ENCODE measurements at places on chromosomes 5 and 9. TPM values are rescaled to one million over a fixed set of nuclear protein-coding genes. Genes with fewer than 3 reads are reported as not detected.

DNA sequence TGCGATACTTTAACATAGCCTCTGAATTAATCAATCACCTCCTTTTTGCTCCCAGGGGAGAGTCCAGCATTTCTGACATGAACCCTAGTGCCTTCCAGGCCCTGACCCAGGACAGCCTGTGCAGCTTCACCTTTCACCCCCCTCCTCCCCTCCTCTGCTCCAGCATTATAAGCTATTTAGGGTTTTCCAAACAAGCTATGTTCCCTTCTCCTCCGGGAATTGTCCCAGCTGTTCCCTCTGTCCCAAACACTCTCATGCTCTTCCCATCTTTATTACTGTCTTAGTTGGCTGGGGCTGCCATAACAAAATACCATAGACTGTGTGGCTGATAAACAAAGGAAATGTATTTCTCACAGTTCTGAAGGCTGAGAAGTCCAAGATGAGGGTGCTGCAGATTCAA, 161.5 kb downstream of the EBF1 start:
- no peak for DNase-seq

The CARTPT gene
- not detected for total RNA-seq

GRCh38 chr5:159780246-159780645, 136.0 kb upstream of the ADRA1B start:
- DNase-seq = no peak

- no peak for DNase-seq
Measured at GRCh38 chr5:81161012-81161601, 72.0 kb upstream of the CKMT2 start.

GRCh38 chr5:132658381-132659302, 669 bp downstream of the IL13 start:
- no peak for DNase-seq

- no peak for DNase-seq
Measured at GRCh38 chr5:91188755-91189154, 194.4 kb downstream of the ARRDC3 start.

DNA sequence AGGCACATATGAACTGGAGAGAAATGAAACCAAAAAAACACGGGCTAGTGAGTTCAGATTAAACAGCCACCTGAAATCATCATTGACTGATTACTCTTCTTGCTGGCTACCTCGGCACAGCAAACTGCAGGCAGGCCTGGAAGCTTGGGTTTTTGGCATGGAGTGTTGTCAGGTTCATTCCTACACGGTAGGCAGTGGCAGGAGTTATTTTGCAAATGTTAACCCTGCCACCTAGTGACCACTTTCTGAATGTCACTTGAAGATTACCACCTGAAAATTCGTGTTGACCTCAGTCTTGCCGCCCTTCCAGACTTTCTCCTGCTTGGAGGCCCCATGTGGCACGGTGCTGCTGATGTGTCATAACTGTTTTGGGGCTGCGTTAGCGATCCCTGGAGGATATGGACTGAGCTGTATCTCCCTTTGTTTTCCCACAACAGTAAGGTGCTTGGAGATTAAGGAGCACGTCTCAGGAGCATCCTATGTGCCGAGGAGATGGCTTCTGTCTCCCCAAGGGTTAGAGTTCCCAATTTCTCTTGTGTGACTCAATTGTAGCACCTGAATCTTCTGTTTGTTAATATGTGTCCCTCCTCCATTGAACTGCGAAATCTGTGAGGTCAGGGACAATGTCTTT, 12.7 kb upstream of the CD180 start:
- peak; percentile 36 for DNase-seq

- DNase-seq = no peak
Measured at GRCh38 chr5:136195971-136196820, 3.2 kb upstream of the SMIM32 start.

GRCh38 chr9:96418083-96418919, at the start of gene ZNF367:
ZNF367 (minus strand) TSS chr9:96418370; CDS start chr9:96418032, 338 bp downstream.
- peak; percentile 92 for DNase-seq

- no peak for DNase-seq
Measured at GRCh38 chr9:99345942-99346341, 123.9 kb downstream of the SEC61B start.

DNA sequence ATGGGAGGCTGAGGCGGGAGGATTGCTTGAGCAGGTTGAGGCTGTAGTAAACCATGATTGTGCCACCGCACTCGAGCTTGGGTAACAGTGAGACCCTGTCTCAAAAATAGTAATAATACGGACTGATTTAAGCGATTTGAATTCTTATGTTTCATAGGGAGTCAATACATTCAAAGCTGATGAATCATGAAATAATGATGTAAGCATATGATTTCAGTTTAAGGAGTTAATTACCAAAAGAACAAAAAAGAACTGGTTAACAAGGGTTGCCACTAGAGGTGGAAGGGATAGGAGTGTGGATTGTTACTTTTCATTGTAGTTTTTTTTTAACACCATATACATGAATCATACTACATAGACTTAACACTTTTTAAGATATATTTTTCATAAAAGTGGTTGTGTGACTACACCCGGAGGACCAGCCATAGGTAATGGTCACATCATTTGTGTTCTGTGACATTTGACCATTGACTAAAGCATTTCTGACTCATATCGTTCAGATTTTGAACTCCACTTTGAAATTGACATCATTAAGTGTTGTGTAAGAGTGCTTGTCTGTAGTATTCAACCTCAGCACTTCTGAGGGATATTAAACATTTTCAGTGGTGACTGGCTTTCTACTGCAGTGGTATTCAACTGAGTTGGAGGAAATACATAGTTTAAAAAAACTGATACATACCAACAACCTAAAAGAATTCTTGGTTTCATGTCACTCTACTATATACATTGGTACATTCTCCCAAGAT, 7.0 kb downstream of the TRMT10B start:
- no peak for DNase-seq

DNA sequence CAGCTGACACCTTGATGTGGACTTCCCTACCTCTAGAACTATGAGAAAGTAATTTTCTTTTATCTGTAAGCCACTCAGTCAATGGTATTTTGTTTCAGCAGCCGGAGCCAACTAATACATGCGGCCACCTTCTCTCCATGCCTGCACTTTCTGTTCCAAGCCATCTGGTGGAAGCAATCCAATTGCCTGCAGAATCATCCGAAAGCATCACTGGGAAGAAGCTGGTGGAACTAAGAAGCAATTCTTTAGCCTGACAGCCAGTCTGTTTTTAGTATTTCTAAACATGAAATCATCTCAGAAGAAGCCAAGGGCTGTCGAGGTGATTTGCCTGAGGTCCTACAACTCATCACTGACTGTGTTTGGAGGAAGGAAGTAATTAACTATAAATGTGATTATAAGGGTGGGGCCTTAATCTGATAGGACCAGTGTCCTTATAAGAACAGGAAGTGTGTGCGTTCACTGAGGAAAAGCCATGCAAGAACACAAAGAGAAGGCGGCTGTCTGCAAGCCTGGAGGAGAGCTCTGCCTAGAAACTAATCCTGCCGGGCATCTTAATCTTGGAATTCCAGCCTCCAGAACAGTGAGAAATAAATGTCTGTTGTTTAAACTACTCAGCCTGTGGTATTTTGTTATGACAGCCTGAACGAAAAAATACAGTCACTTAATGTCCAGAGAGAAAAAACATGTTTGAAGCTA, 49.1 kb downstream of the NXNL2 start:
- no peak for DNase-seq

The SLC25A2 gene
- 0.32 TPM for total RNA-seq

- no peak for DNase-seq
Measured at GRCh38 chr5:149687486-149688168, 42.5 kb upstream of the PPARGC1B start.

The PLPP7 gene
- total RNA-seq = 1.5 TPM

- DNase-seq = peak; percentile 10
Measured at GRCh38 chr9:21709464-21710058, 92.9 kb upstream of the MTAP start.

DNA sequence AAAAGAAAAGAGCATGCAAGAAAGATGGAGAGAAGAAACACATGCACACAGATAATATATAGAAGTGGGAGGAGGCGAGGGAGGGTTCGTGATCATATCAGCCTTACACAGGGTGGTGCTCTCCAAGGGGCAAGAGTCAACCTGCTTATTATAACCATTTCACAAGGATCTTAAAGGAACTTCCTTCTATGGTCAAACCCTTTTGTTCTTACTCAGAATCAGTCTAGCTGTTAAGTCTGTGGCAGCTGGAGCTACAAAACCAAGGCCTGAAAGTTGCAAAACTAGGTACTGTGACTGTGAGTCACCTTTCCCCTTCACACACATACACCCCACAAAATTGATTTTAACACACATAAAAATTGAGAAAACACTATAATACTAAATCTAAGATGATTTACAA, 18.5 kb upstream of the ERMP1 start:
- no peak for DNase-seq

GRCh38 chr5:180074462-180074861, 2.9 kb upstream of the RNF130 start:
- DNase-seq = no peak

- DNase-seq = peak; percentile 32
Measured at GRCh38 chr9:121662891-121663580, 11.6 kb downstream of the DAB2IP start.

The BHMT2 gene
- total RNA-seq = 2.5 TPM

DNA sequence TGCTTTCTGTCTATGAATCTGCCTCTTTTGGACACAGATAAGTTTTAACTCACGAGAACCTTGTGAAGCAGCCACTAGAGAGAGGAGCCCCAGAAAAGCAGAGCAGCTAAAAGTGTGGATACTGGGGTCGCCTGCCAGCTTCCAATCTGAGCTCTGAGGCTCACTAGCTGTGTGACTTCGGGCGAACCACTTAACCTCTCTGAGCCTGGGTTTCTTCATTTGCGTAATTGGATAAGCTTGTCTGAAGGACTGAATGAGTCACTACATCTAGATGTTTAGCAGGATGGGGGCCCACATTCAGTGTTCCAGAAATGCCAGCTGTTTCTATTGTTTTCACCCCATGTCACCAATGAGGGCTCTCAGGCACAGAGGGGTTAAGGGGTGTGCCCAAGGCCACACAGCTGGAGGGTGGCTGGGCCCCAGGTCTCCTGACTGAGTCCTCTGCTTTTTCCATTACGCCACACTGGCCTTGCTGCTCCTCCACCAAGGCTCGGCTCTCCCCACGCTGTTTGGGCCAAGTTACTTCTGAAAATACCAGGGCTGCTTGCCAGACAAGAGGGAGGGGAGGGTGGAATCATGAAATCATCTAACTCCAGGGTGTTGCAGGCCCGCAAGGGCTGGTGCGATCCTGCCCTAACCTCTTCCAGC, 36.2 kb downstream of the SH3PXD2B start:
- peak; percentile 60 for DNase-seq

- DNase-seq = no peak
Measured at GRCh38 chr5:143534761-143535154, 131.3 kb upstream of the NR3C1 start.

DNA sequence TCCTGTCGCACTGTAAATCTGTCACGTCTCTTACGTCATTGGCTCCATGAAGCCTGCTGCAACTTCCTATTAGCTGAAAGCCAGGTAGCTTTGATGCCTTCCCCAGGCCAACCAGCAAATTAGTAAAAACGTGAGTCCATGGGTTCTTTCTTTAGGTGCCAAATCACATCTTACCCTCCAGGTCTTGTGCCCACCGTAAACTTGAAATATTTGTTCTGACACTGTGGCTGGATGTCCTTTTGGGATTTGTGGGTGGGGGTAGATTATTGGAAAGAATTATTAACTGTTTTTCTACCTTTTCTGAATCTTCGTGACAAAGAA, 172.8 kb downstream of the NR3C1 start:
- DNase-seq = no peak

DNA sequence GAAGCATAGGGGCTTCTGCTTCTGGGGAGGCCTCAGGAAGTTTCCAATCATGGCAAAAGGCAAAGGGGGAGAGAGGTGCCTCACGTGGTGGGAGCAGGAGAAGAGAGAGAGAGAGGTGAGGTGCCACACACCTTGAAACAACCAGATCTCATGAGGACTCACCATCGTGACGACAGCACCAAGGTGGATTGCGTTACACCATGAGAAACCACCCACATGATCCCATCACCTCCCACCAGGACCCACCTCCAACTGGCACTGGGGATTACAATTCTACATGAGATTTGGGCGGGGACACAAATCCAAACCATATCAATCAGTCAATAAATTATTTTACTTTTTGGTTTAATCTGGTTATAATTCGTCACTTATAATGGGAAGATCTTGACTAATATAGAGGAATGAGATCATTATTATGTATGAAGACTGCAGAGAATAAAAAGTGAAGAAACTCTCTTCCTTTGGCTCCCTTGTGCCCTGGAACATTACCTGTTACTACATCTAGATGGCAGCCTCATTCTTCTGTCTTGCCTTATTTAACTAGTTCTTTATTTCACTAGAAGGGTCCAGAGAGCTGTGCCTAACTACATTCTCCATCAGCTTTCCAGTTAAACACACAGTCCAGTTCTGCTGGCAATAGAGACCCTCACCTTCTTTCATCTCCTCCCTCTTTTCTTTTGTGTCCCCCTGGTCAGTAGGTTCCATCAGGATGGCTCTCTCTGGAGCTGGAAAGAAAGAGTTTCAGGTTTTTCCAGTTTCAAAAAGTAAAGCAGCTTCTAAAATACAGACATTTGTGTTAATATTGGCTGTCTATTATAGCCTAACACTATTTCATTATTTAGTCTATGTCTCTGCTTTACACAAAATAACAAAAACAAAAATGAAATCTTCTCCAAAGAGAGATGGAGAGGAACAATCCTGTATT, 21.7 kb upstream of the SPINK7 start:
- DNase-seq = no peak

- DNase-seq = no peak
Measured at GRCh38 chr9:129166623-129167557, 11.2 kb downstream of the IER5L start.

DNA sequence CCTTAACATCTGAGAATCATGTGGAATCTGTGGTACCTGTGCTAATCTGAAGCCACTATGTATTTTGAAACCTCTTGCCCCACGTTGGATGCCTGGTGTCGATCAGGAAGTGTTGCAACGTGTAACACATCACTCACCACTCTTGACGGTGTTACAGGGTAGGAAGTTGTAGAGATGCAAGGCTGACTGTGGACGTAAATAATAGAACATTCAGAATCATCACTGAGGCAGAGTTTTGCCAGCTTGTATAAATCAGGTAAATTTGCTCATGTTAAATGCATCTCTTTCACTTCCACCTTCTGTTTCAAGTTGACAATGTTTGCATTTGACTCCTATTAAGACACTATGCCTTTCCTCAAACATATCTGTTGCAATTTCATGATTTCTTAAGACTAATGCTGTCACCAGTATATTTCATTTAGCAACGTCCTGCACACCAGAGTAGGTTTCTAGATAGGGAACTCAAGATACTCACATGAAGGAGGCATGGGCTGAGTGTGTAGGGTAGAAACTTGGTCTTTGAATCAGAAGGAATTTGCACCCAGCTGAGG, 38.1 kb downstream of the BASP1 start:
- DNase-seq = no peak

The LHX6 gene
- 0.14 TPM for total RNA-seq

DNA sequence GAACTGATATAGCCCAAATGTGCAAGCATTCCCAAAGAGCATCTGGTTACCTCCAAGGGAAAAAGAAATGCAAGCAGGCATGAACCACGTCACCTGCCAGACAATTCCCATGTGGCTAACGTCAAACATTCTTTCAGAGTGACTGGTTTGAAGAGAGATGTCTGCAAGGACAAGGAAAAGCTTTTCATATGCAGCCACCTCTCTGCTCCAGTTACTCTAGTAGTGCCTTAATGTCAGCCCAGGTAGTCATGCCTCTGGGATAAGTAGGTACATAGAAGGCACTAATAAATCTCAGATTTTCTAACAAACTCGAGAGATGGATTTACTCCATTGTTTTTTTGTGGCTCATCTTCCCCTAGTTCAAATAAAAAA, 96.8 kb upstream of the IFNK start:
- no peak for DNase-seq

The TTLL11 gene
- total RNA-seq = 3.7 TPM

GRCh38 chr9:16150938-16151650, 598.3 kb downstream of the CCDC171 start:
- DNase-seq = no peak

GRCh38 chr9:99360026-99360425, 137.9 kb downstream of the SEC61B start:
- DNase-seq = no peak

The DMRTA1 gene
- 0.35 TPM for total RNA-seq

Measured in pulmonary artery endothelial cell (primary cell).